Activated T-cell treated with anti-CD3 and anti-CD28 coated beads for 4 hours (primary cell): ENCODE measurements at places on chromosomes 1 and 21.
A peak's percentile ranks its signal among the peaks of the same experiment; 100 is the strongest.

DNA sequence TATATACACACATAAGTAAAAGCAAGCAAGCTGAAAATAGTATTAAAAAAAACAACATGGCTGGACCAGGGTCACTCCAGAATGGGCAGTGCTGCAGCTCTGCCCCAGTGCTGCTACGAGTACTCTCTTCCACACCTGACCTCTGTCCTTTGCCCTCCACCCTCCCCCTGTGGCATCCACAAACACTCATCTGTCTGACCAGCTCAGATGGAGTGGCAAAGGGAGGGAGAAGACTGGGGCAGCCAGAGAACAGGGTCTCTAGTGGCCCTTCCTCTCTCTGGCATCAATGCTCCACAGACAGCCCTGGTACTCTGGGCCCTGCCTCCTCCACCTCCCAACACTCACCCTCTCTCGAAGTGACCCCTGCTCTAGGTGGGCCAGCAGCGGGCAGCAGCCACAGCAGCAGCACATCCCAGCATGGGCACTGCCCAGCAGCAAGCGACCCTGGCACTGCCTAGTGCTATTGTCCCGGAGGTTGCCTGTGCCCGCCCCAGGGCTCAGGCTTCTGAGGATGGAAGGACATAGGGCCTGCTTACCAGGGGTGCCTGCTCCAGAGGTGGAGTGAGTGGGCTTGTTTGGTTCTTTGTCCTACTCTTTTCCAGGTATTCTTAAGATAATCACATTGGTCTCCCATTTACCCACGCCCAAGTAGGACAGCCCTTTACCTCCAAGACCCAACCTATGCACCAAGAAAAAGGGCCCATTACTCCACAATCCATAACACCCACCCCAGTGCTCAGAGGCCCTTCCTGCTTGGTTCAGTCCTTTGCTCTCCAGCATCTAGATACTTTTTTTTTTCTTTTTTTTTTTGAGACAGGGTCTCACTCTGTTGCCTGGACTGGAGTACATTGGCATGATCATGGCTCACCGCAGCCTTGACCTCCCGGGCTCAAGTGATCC is 6.2 kb downstream of the ARHGEF2 start:
- no peak for DNase-seq

DNA sequence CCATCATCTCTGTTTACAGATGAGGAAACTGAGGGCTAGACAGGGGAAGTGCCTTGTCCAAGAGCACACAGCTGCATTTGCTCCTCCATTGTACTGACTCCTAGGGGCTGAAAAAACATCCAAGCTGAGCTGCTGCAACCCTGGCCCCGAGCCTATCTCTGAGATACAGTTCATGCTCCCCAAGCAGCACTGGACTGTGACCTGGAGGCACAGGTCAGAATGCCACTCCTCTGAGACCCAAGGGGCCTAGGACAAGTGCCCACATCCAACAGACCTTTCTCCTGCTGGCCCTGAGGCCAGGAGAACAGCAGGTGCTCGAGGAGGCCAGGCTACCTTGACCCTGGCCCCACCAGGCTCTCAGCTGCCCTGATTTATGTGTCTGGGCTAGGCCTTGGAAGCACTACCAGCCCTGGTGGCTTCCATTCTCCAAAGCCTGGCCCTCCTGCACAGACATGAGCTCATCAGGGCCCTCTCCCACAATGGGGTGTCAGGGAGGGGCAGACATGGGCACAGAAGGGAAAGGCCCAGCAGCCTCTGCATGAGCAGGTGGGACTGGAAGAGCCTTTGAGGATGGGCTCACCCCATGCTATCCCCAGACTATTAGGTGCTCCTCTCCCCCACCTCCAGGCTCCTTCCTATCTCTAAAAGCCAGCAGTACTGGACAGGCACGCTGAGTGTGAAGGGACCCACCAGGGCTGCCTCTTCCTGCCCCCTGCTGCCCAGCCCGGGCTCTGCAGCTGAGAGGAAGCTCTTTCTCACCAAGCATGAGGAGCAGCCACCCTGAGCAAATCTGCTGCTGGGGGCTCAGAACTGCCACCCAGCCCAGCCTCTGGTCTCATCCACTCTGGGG is 18.8 kb downstream of the ADGRB2 start:
- DNase-seq: peak; percentile 42

DNA sequence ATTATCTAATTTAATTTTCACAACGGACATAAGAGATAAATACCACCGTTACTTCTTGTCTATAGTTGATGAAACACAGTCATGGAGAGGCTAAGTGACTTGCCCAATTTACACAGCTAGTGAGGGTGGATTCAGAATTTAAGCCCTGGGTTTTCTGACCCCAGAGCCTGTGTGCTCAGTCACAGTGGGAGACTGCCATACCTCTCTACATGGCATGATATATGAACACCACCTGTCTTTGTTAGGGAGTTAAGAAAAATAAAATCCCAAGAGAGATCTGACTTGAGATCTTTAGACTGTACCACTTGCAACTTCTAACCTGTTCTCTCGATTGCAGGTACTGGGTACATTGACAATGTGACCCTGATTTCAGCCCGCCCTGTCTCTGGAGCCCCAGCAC is 40.3 kb downstream of the LAMC2 start:
- DNase-seq: no peak

GRCh38 chr1:234533034-234533891 is 54.3 kb upstream of the TARBP1 start:
- no peak for DNase-seq

GRCh38 chr21:36830100-36830499 is 131.2 kb downstream of the SIM2 start:
- no peak for DNase-seq

GRCh38 chr21:39531840-39532239 is 80.1 kb downstream of the SH3BGR start:
- DNase-seq: no peak

DNA sequence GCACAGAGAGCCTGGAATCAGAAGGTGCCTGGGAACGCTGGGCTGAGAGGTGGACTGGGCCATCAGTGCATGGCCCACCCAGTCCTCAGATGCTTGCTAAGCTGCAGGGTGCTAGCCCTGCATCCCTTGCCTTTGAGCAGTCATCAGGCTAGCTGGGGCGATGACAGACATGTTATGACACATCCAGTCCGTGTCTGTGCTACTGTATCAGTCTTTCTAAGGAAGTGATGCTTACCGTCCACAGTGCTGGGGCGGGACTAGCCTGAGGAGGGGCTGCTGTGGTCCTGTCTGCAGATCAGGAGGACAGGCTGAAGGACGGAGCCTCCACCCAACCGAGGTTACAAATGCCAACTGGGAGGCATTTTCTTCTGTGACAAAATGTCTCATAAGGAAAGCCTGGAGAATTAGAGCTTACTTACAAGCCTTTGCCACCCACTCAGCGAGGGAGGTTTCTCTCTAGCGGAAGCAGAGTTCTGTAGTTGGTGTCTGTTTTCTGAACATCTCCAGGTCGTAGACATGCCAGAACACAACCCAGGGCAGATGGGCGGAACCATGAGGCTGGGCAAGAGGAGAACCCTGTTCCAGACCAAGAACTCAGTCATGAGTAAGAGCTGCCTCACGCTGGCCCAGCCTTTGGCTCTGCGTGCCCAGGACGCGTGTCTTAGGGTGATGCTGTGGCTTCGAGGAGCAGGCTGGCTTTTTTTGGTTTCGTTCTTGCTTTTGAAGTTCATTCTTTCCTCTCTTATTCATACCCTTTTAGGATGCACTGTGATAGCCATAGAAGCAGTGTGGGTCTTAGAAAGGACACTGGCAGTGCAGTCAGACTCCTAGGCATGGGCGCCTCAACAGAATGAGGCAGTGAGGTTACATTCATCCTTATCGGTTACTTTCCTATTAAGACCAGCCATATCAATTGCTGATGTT is 14.3 kb downstream of the SLFNL1 start:
- DNase-seq: no peak

DNA sequence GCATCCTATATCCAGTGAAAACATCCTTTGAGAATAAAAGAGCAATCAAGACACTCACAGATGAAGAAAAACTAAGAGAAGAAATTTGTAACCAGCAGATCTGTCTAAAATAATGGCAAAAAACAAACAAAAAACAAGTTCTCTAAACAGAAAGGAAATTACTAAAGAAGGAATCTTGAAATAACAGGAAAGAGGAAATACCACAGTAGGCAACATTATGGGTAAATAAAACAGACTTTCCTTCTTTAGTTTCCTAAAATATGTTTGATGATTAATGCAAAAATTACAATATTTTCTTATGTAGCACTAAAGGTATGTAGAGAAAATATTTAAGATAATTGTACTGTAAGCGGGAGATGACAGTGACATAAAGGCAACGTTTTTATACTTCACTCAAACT is 23.5 kb downstream of the SLC19A1 start:
- DNase-seq: no peak

- no peak for DNase-seq
Measured at GRCh38 chr1:207444514-207445217, 9.5 kb upstream of the CR2 start.

GRCh38 chr1:98919211-98919610 is 85.5 kb downstream of the PLPPR5 start:
- no peak for DNase-seq

- no peak for DNase-seq
Measured at GRCh38 chr1:236608930-236609726, 4.8 kb upstream of the HEATR1 start.

- no peak for DNase-seq
Measured at GRCh38 chr1:6470132-6471085, 4.4 kb upstream of the TNFRSF25 start.

- no peak for DNase-seq
Measured at GRCh38 chr21:44275041-44275440, 10.6 kb upstream of the AIRE start.

- no peak for DNase-seq
Measured at GRCh38 chr1:111219557-111220286, 7.8 kb upstream of the CHI3L2 start.

GRCh38 chr1:228768355-228769000 is 33.2 kb downstream of the RHOU start:
- no peak for DNase-seq

GRCh38 chr1:92486251-92487077 is at the start of gene GFI1:
Gene GFI1 (minus strand): TSS chr1:92486925. CDS start chr1:92483487, 3,438 bp downstream.
- peak; percentile 46 for DNase-seq

DNA sequence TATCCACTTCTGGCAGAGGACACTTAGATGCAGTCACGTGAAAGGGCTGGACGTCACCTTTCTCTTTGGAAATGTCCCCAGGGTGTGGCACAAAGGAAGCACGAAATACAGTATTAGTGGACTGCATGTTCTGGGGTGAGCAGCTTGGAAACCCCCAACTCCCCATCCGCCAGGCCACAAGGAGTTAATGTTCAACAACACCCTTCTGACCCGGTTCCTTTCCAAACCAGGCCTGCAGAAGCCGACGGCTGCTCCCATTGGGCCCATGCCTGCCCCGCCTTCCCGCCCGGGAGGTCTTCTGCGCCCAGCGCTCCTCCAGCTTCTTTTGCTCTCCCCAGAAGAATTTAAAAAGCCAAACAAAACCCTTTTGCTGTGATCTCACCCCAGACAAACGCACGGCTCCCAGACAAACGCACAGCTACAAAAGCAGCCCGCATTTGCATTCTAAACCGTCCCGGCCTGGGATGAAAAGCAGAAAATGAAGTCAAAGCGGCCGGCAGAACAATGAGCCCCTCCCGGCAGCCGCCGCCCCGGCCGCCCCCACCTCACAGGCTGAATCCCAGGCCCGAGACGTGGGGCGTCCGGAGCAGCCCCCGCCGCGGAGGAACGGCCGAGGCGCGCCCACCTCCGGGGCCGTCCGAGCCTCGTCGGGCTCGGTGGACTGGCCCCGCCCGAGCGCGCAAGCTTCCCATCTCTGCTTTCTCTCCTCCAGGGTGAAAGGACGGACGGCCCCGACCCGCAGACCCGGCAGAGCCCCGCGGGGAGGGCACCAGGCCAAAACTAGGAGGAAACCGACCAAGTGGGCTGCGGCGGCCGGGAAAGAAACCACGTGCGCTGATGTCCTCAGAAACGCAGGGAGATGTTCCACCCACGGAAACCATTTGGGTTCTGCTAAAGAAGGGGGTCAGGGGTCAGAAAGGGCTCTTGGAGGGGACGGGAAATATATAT is 101.9 kb downstream of the PLPP3 start:
- DNase-seq: no peak

- DNase-seq: no peak
Measured at GRCh38 chr21:18801468-18801867, 397.9 kb upstream of the TMPRSS15 start.

DNA sequence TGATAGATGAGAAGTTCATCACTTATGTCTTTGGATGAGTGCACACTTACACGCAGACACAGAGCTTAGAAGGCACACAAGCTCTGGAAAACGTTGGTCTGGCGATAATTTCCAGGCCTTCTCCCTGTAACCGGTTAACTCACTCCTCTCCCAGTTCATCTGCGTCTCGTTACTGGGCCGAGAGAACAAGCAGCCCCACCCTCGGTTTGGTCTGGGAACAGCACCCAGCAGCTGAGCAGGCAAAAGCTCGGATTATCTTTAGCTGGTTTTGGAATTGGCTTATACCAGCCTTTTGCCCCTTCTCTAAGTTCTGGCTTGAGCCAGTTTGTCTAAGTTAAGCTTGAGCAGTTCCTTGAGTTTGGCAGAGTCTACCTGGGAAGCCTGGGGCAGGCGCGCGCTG is 27.3 kb upstream of the COL6A1 start:
- DNase-seq: no peak

- DNase-seq: no peak
Measured at GRCh38 chr1:69595486-69595885, 27.8 kb downstream of the LRRC7 start.

GRCh38 chr21:28018741-28019669 is 973.7 kb downstream of the LTN1 start:
- no peak for DNase-seq

GRCh38 chr1:91572044-91572443 is 71.4 kb downstream of the CDC7 start:
- no peak for DNase-seq

GRCh38 chr21:39712976-39713375 is 32.0 kb upstream of the IGSF5 start:
- no peak for DNase-seq
